ENCODE measurements at places on chromosomes 11 and 22.

- DNase-seq = no peak
Observed at GRCh38 chr11:107844041-107844440, 14.5 kb downstream of the SLC35F2 start.

GRCh38 chr11:26891501-26891900, 102.4 kb upstream of the FIBIN start:
- DNase-seq = no peak

- DNase-seq = no peak
Observed at GRCh38 chr11:130760515-130761125, 155.7 kb downstream of the SNX19 start.

- peak; percentile 17 for DNase-seq
Observed at GRCh38 chr11:118791961-118792569, 1.1 kb upstream of the DDX6 start.

DNA sequence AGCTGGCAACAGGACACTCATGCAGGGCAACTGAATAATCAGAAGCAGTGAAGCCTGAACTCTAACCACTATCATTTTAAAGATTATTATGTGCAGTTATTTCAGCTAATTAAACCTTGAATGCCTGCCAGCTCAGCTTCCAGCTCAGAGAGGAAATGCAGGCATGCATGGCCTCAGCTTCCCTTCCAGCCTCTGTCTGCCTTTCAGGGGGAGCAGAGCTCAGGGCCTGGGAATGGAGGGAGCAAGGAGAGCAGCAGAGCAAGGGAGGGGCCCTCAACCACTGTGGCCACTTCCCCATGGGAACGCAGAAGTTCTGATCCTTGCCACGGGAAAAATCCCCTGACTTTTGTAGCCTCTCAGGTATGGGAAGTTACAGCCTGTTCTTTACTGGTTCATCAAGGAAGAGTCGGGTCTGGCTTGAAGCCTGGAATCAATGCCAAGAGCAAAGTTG, 32.5 kb upstream of the APLNR start:
- DNase-seq = no peak

DNA sequence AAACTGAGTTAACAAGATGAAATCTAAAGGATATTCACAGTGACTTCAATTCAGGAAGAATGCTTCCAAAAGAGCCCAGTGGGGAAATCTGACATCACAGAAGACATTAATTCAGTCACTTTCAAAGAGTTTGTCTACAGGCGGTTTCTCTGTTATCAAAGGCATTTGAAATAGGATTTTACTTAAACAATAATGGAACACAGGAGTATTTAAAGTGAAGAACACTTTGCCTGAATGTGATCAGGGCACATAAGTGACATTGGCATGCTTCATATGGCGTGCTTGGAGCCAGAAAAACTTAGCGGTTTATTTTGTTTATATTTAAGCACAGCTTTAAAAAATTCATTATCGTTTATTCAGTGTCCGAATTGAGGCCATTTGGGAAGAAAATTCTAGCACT, 52.9 kb downstream of the PANX1 start:
- no peak for DNase-seq

DNA sequence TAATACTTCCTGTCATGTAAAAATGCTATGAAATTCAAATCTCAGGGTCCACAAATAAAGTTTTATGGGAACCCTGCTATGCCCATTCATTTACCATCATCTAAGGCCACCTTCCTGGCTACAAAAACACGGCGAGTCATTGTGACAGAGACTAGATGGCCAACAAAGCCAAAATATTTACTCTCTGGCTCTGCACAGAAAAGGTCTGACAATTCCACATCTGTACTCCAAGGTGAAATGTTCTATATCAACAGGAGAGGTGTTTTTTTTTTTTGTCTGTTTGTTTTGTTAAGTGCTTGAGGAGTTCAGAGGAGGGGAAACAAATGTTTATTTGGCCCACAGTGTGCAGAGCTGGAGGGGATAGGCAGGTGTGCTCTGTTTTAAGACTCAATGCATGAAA, 18.6 kb upstream of the TMA7B start:
- no peak for DNase-seq
